ENCODE measurements at places on chromosomes 5 and 9.

- no peak for DNase-seq
Measured at GRCh38 chr5:133603711-133604110, 8.6 kb downstream of the FSTL4 start.

GRCh38 chr5:23014266-23014665 is 161.1 kb upstream of the CDH12 start:
- DNase-seq: no peak

DNA sequence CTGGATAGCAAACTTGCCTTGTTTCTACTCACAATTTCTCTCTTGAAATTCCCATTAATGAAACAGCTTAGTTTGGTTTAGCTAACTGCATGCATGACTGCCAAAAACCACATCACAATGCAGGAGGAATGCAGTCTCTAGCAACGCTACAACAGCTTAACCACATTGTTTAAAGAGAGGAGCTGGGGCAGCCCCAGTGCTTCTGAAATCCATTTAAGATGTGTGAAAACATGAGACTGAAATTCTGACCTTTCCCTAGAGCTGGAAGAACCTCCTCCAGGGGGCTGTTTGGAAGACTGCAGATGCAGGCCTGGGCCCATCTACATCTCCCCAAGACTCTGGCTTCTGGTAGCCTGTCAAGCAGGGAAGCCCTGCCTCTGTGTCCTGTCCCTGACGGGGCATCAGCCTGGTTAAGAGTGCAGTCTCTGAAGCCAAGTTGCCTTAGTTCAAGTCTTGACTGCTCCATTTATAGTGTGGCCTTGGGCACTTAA is 157.1 kb downstream of the ZNF462 start:
- peak; percentile 86 for DNase-seq

DNA sequence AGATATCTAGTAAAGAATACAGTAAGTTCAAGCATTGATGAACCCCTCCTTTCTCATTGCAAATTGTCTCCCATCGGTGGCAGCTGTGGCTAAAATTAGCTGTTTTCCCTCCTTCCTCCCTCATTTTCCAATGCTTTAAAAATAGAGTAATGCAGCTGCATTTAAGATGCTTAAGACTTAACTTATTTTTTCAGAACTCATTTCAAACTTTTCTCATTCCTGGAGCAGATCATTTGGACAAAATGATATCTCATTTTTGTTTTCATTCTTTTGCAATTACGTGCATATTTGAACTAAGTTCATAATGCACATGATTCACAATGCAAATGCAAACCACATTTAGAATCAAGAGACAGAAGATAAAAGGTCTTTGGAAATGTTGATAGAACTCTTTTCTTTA is 14.6 kb downstream of the HSPB3 start:
- DNase-seq: no peak

DNA sequence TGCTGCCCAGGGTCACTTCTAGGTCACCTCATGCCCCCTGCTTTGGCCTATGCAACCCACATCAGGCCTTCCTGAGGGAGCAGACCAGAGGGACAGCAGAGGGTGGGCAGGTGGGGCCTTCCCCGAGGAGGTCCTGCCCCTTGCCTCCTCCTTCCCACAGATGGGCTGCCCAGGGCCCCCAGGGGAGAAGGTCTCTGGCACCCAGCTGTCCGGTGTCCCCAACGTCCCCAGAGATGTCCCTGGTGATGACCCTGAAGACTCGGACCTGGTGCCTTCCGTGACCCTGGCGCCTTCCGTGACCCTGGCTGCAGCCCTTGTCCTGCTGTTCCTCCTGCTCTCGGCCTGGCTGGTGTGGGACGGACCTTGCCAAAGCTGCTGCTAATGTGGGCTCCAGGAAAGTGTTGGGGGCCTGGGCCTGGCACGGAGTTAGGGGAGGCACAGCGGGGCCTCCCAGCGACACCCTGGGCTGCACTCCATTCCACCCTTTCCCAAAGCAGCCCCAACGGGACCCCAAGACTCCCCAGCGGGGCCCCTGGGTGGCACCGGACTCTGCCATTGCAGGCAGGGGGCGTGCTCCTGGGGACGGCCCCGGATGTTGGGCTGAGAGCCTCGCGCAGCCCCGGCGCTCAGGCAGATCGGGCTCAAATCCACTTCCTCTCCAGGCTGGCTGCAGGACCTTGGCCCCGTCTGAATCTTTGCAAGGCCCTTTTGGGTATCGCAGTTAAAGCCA is 6.8 kb upstream of the SLC2A6 start:
- DNase-seq: no peak

- DNase-seq: no peak
Measured at GRCh38 chr5:59999056-59999455, 105.5 kb upstream of the PDE4D start.

DNA sequence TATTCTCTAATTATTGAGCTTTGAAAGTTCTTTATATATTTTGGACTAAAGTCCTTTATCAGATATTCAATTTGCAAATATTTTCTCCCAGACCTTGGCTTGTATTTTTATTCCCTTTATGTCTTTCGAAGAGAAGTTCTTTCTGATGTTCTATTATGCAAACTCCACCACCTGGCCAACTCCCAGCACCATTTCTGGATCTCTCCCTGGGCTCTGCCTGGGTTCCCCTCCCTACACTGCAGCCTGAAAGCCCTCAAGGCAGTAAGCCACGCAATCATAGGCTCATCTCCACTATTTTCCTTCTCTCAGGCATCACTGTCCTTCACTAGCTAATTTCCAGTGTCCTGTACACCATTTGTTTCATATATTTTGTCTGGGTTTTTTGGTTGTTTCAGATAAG is 76.1 kb downstream of the GRAMD2B start:
- DNase-seq: no peak

- DNase-seq: peak; percentile 44
Measured at GRCh38 chr5:321230-321725, at the start of gene AHRR. Gene AHRR, plus strand, starts transcription at chr5:321714. Its CDS starts 22,189 bp downstream, at chr5:343903.

DNA sequence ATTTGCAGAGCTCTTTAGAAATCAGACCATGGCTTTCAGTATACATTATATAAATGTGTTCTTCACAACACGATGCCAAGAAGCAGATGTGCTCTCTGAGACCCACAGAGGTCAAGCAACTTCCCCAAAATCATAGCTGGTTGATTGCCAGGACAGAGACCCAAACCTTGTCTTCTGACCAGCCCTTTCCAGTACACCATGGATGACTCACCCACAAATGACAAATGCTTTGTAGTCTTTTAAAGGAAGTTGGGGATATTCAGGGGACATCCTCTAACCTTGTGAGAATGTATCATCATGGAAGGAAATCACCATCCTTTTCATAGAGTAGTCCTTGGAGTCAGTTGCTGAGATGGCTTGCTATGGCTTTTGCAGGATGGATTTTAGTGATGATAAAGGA is 30.1 kb downstream of the ZNF462 start:
- no peak for DNase-seq

- no peak for DNase-seq
Measured at GRCh38 chr5:179162351-179163235, 102.4 kb downstream of the ZNF354C start.

DNA sequence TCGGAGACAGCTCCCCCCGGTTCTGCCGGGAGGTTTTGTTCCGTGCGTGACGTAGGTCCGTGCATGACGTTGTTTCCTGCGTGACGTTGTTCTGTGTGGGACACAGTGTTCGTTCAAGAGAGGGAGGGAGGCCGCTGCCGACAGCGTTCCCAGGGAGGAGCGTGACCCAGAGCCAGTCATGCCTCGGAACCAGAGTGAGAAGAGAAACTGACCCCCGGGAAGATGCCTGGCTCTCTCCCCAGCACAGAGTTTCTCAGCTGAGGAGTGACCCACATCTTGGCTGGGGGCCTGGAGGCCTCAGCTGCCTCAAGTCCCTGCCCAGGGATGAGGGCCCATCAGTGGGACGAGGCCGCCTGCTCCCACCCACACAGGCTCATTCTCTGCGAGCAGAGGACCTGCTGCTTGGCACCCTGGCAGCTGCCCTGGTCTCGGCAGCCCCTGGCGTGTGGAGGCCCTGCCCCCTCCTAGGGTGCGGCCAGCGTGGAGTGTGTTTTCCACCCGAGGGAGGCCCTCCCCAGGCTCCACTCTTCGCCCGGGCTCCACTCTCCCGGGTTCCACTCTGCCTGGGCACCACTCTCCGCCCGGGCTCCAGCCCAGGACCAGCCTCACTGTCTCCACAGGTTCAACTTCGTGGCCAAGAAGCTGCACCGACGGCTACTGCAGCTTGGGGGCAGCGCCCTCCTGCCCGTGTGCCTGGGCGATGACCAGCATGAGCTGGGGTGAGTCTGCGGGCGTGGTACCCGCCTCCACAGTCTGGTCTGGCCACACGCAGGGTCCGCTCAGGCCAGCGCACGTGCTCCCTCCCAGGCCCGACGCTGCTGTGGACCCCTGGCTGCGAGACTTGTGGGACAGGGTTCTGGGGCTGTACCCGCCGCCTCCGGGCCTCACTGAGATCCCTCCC is 7.9 kb downstream of the NDOR1 start:
- no peak for DNase-seq

DNA sequence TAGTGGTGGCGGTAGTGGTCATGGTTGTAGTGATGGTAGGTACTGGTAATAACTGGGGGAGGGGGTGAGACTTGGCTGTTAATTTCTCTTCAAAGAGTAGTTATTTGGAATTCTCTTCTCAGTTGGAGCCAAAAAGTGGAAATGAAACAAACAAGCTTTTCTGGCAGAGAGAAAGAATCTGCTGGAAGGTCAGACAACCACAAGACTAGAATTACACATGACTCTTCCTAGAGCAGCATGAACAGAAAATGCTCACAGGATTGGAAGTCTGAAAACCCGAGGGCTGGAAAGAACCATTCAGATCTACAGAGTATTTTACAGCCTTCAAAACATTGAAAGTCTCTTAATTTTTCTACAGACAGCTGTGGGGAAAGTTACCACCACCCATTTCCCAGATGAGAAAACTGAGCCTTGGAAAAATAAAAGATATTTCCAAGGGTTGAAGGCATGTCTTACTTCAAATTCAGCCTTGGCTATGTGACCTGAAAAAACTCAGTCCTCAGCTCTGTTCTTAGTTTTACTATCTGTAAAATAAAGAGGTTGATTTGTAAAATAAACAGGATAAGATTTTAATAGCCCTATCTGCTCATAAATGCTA is 42.9 kb upstream of the TRIM32 start:
- DNase-seq: peak; percentile 71

DNA sequence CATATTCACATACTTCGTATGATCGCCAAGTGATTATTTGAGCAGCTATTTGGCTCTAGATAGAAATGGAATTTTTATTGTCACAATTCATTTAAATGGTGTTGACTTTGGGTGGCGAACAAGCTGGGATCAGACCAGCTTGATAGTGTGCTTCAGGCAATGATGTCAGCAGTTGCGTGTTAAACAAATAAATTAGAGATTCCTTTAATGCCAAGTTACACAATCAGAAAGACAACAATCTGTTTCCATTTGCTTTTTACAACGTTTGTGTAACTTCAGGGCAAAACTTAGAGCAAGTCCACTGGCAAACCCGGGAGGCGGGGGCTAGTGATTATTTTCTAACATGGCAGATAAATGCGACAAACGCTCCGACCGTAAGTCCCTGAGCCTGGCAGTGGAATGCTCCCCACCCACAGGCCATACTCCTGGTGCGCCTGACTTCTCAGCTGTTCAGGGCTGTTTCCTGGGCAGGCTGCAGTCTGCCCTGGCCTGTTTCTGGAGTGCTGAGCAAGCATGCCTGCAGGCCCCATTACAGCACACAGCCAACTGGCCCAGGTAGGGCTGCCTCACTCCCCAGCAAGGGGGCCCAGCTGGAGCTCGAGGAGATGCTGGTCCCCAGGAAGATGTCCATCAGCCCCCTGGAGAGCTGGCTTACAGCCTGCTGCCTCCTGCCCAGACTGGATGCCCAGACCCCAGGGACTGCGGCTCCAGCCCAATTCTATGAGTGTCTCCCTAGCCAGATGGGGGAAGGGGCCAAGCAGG is 88.7 kb downstream of the BASP1 start:
- DNase-seq: no peak

DNA sequence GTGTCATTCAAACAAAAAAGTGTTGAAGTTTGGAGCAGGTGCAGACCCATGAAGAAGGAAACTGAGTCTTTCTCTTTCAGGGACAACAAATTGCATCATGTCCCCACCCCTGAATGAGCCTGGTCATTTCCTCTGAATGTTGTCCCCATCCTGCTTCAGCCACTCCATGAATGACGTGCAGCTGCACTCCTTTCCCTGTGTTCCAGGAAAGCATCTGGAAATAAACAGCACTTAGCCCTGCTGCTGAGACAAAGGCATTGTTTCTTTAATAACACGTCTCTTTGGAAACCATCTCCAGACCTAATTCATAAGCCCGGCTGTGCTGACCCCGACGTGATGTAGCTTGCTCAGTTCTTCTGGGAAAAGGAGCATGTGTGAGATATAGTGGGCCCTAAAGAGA is 682.3 kb downstream of the BRINP1 start:
- DNase-seq: no peak

DNA sequence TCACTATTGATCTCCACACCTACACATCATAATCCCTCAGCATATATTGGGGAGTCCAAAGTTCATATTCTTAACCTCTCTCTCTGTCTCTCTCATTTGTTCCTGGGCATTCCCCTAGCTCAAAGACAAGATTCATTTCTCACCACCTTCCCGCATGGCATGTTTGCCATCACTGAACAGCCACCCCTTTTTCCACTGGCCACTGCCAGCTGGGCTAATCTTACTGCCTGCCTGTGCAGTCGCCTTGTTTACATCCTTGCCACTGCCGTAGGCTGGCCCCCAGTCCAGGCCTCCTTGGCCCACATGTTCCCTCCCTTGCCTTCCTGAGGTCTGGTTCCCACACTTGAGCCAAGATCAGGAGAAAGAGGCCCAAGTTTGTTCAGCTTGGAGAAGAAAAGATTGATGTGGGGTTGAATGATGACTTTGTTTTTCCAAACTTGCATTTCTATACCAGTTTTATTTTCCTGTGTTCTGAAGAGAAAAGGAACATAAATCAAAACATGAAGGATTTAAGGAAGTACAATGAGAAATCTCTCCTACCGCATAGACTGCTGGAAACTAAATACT is 80.2 kb downstream of the PLAC8L1 start:
- no peak for DNase-seq

- DNase-seq: no peak
Measured at GRCh38 chr5:73151766-73152410, 21.1 kb upstream of the TMEM174 start.

GRCh38 chr9:33881635-33882034 is 64.7 kb downstream of the UBE2R2 start:
- DNase-seq: peak; percentile 4

- DNase-seq: no peak
Measured at GRCh38 chr5:93589829-93590215, 6.8 kb downstream of the NR2F1 start.

- no peak for DNase-seq
Measured at GRCh38 chr5:131431794-131432193, 167.9 kb downstream of the CDC42SE2 start.

- no peak for DNase-seq
Measured at GRCh38 chr5:145971108-145971507, 34.7 kb downstream of the SH3RF2 start.
